Thoracic aorta (tissue), 2 donors: ENCODE measurements at places on chromosomes 3 and 15.

GRCh38 chr3:13482106-13482690 lies 2.1 kb downstream of the HDAC11 start:
- DNase-seq: no peak

DNA sequence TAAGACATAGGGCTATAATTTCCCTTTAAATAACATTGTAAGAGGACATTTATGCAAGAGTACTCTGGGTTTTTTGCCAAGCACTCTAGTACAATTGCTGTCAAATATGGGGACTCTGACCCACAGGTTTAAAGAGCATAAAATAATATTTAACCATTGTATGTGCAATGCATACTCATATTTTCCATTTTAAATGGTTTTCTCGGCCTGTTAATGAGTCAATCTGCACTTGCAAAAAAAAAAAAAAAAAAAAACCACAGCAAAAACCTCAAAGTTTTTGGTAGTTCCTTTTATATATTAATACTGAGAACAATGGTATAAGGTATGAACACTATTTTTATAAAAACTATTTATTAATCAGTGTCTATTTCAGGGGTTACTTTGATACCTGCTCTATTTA lies 304.0 kb upstream of the CBLB start:
- no peak for DNase-seq

DNA sequence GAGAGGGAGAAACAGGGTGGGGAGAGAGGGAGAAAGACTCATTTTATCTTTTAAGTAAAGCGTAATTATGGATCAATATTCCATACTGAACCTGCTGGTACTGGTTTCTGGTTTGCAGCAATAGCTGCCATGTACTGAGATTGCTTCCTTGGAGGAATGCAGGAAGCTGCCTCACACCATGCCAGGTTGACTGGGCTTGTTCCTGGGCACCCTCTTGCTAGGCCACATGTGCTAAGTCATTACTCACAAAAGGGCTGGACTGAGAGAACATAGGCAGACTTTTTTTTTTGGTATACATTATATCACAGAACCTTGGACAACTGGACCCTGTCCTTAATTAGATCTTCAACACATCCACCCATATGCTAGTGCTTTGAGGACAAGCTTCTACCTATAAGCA lies 193.4 kb downstream of the ZNF621 start:
- no peak for DNase-seq

DNA sequence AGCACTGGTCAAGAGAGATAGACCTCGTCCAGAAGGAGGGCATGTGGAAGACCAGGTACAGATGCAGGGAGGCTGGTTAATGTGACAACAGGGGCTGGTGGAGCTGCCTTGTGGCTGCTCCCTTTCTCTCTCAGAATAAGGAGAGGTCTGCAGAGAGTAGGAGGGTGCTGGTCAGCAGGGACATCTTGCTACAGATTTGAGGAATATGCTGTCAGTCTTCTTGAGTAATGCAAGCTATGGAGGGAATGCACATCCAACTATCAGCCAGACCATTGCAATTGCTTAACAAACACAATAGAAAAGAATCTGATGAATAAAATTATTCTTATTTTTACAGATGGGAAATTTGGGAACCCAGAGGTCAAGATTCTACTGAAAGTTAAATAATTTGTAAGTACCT lies 20.3 kb upstream of the SIAH2 start:
- DNase-seq: no peak

GRCh38 chr3:154062513-154062912 lies 58.7 kb upstream of the ARHGEF26 start:
- no peak for DNase-seq

- DNase-seq: no peak
Measured at GRCh38 chr3:53200501-53201498, 39.8 kb downstream of the PRKCD start.

GRCh38 chr3:65532215-65532614 lies 506.5 kb downstream of the MAGI1 start:
- DNase-seq: no peak
